Frontal cortex (tissue), 4 donors: ENCODE measurements at places on chromosomes 3 and 15. TPM values are rescaled to one million over a fixed set of nuclear protein-coding genes. Genes with fewer than 3 reads are reported as not detected.

POLQ gene
- 1.2 TPM for total RNA-seq

- no peak for DNase-seq
Measured at GRCh38 chr15:90681480-90681879, 35.7 kb upstream of the BLM start.

DNA sequence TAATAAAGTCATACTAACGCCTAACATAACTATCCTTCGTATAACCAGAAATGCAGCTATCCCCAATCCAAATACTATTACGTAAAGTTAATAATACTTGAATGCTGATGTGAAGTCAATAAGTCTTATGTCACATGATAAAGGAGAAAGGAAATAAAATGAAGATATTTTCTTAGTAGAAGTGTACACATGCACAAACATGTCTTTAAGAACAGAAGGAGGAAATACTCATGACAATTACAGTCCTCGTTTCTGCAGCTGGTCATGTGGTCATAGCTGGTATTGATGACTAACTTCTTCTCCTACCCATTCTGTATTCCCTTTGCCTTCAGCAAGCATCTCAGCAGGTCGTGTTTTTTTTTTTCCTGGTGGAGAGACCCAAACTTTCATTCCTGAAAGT is 244.3 kb downstream of the CHL1 start:
- no peak for DNase-seq

GRCh38 chr3:39752019-39752637 is 57.3 kb upstream of the MYRIP start:
- DNase-seq: no peak

TRNT1 gene
- total RNA-seq: 70.5 TPM

DNA sequence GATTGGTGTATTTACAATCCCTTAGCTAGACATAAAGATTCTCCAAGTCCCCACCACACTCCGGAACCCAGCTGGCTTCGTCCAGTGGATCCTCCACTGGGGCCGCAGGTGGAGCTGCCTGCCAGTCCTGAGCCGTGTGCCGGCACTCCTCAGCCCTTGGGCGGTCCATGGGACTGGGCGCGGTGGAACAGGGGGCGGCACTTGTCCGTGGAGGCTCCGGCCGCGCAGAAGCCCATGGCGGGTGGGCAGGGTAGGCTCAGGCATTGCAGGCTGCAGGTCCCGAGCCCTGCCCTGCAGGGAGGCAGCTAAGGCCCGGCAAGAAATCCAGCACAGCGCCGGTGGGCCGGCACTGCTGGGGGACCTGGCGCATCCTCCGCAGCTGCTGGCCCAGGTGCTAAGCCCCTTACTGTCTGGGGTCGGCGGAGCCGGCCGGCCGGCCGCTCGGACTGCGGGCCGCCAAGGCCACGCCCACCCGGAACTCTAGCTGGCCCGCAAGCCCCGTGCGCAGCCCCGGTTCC is 3.5 kb upstream of the RNU5B-1 start:
- DNase-seq: no peak

- no peak for DNase-seq
Measured at GRCh38 chr3:135500034-135500433, 465.5 kb upstream of the PPP2R3A start.

DNA sequence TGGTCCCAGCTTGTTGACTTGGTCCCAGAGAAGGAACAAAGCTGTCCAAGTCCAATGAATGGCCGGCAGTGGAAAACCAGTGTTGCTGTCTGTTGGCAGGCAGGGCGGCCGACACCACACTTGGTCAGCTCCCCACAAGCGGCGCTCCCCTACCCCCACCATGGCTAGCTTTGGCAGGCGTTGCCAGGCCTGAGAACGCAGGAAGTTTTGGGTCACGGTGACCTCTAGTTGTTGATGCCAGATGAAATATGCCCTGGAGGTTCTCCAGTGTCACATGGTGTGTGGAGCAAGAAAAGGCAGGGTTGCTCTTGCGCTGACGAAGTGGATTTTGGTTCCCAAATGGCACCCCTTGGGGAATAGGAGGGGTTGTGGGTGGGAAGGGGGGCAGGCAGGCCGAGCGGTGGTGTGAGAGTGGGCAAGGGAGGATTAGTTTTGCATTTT is 72.7 kb upstream of the TPRG1 start:
- DNase-seq: no peak
